ENCODE measurements at places on chromosomes 7 and 10. TPM values are rescaled to one million over a fixed set of nuclear protein-coding genes. Genes with fewer than 3 reads are reported as not detected.

DNA sequence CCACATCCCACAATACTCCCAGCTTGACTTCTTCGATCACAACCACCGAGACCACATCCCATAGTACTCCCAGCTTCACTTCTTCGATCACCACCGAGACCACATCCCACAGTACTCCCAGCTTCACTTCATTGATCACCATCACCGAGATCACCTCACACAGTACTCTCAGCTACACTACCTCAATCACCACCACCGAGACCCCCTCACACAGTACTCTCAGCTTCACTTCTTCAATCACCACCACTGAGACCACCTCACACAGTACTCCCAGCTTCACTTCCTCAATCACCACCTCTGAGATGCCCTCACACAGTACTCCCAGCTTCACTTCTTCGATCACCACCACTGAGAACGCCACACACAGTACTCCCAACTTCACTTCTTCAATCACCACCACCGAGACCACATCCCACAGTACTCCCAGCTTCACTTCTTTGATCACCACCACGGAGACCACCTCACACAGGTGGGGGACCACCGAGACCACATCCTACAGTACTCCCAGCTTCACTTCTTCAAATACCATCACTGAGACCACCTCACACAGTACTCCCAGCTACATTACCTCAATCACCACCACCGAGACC is 8.6 kb downstream of the MUC3A start:
- no peak for DNase-seq
- H3K27ac ChIP-seq = no peak overlapping the region
- H3K27me3 ChIP-seq = peaks cover 8% of the 10 kb centered on the region

DNA sequence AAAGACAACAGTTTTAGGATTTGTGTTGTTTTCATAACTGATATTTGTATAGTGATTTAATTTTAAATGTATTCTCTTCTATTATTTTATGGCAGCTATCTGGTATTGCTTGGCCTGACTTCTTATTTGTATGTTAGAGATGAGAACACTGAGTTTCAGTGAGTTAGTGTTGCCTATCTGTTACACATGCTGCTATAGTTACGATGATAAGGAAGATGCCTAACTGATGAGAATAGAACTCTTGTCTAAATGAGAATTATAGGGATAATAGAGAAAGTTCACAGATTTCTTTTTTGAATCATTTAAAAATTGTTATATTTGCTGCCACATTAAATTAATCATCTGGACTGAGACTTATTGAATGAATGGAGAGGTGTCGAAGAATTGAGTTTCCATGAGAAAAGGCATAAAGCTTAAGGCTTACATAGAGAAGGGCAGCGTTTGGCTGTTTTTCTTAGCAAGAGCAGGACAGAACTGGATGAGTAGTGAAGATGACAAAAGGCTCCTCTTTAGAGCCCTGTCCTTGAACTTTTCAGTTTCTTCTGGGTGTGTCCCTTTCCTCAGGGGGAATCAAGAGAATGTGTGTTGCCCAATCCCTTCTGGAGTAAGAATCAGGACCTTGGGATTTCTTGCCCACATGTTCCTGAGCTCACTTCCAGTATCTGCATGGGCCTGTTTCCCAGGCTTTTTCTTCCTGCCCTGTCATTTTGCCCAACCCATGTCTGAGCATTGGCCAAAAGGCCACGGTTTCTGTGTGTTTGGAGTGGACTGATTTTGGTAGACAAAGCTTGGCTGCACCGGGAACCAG is 195.6 kb upstream of the CSTF2T start:
- H3K4me3 ChIP-seq = no peak overlapping the region
- no peaks in the 10 kb centered on the region for H3K4me1 ChIP-seq
- no peaks in the 10 kb centered on the region for H3K27me3 ChIP-seq
- no peak for DNase-seq

- H3K27me3 ChIP-seq = no peaks in the 10 kb centered on the region
- no peak overlapping the region for H3K4me3 ChIP-seq
- H3K36me3 ChIP-seq = no peaks in the 10 kb centered on the region
- no peak overlapping the region for H3K27ac ChIP-seq
- no peaks in the 10 kb centered on the region for H3K4me1 ChIP-seq
These were observed 32.9 kb upstream of the CXCL12 start for GRCh38 chr10:44417761-44418160.

GRCh38 chr10:110865186-110865808 is 6.4 kb upstream of the PDCD4 start:
- H3K4me3 ChIP-seq = peak overlapping the region; percentile 47
- H3K36me3 ChIP-seq = no peaks in the 10 kb centered on the region
- H3K4me1 ChIP-seq = peaks cover 98% of the 10 kb centered on the region

DNA sequence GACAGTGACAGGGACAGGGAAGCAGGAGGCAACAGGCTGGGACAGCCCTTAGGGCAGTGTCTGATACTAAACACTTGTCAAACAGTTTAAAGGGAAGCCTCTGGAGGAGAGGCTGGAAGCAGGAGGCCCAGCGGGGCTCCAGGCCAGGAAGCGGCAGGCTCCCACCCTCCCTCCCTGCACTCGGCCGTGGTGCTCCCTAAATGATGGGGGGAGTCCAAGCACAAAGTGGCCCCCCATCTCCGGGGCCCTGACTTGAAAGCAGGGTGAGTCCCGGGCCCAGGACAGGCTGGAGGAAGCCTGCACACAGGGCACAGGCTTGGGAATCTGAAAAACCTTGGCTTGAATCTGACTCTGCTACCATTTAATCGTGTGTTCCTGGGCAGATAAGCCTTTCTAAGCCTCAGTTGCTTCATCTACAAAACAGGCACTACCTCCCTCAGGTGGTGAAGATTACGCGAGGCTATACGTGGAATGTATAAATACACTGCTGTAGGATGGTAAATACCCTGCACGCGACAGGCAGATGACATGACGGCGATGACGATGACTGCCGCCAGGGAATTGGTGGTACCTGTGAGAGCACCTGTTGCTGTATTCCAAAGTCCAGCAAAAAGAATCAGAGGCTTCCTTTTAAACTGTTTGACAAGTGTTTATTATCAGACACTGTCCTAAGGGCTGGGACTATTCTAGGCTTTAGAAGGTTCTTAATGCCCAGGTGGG is 34.1 kb downstream of the GBX1 start:
- H3K27ac ChIP-seq = no peak overlapping the region
- H3K4me1 ChIP-seq = no peaks in the 10 kb centered on the region
- DNase-seq = no peak
- H3K36me3 ChIP-seq = no peaks in the 10 kb centered on the region
- no peaks in the 10 kb centered on the region for H3K27me3 ChIP-seq

- H3K36me3 ChIP-seq = no peaks in the 10 kb centered on the region
- H3K27me3 ChIP-seq = no peaks in the 10 kb centered on the region
- no peaks in the 10 kb centered on the region for H3K4me1 ChIP-seq
- H3K27ac ChIP-seq = no peak overlapping the region
- no peak for DNase-seq
These were observed 453.8 kb downstream of the TCERG1L start for GRCh38 chr10:130857631-130858295.

DNA sequence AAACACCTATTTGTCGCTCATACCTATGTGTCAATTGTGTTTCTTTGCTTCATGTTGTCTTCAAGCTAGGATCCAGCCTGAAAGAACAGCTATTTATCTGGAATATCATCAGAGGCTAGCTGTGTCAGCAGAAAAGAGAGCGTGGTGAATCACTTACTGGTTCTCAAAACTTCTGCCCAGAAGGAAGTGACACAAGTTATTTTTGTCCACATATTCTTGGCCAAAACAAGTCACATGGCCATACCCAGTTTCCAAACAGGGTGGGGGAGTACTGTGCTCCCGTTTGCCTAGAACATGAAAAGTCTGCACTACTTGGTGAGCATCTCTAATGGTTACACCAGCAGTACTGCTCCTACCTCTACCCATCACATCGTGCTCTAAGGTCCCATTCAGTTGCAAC is 160.9 kb upstream of the CSTF2T start:
- no peak overlapping the region for H3K27ac ChIP-seq
- no peaks in the 10 kb centered on the region for H3K4me1 ChIP-seq
- H3K27me3 ChIP-seq = no peaks in the 10 kb centered on the region
- DNase-seq = no peak
- H3K36me3 ChIP-seq = no peaks in the 10 kb centered on the region

DNA sequence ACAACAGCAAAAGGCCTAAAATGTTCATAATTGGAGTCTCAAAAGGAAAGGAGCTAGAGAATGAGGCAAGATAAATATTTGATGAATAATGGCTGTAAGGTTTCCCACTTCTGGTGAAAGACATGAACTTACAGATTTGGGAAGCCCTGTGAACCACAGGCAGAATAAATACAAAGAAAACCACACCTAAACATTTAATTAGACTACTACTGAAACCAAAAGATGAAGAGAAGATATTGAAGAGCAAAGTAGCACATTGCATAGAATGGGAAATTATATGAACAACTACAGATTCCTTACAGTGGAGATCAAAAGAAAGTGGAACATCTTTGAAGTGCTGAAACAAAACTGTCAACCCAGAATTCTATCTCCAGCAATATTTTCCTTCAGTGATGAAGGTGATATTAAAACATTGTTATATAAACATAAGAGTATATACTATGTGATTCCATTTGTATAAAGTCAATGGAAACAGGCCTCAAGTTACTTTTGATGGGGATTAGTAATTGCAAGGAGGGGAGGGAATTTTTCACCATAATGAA is 191.3 kb upstream of the KAT6B start:
- no peak for DNase-seq
- H3K27me3 ChIP-seq = no peaks in the 10 kb centered on the region
- no peaks in the 10 kb centered on the region for H3K36me3 ChIP-seq
- no peaks in the 10 kb centered on the region for H3K4me1 ChIP-seq
- H3K4me3 ChIP-seq = no peak overlapping the region

- no peaks in the 10 kb centered on the region for H3K36me3 ChIP-seq
- H3K27ac ChIP-seq = no peak overlapping the region
- no peak for DNase-seq
- H3K4me3 ChIP-seq = no peak overlapping the region
- no peaks in the 10 kb centered on the region for H3K27me3 ChIP-seq
These were observed 116.6 kb upstream of the CDK1 start for GRCh38 chr10:60661637-60662036.

- no peaks in the 10 kb centered on the region for H3K36me3 ChIP-seq
- no peak for DNase-seq
- no peaks in the 10 kb centered on the region for H3K27me3 ChIP-seq
- no peak overlapping the region for H3K4me3 ChIP-seq
- H3K27ac ChIP-seq = no peak overlapping the region
These were observed 11.3 kb downstream of the KCNIP2 start for GRCh38 chr10:101832325-101832771.

DNA sequence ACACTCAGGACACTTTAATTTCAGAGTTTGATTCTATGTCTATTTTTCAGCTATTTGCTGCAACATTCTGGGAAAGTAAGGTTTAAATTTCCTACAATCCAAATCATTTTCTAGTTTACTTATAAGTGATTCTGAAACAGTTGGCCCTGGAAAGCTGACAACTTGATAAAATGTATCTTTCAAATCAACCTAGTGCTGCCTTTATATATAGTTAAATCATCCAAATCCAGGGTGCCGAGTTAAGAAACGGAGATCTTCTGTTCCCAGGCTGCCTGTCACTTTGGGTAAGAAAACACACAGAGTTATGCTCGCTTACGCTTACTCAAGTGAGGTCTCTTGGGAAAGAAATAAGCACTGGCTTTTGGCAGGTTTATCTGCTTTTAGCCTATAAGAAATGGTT is 175.0 kb downstream of the POU6F2 start:
- H3K27me3 ChIP-seq = no peaks in the 10 kb centered on the region
- DNase-seq = no peak
- no peaks in the 10 kb centered on the region for H3K36me3 ChIP-seq
- H3K4me3 ChIP-seq = no peak overlapping the region
- H3K27ac ChIP-seq = no peak overlapping the region

- H3K36me3 ChIP-seq = no peaks in the 10 kb centered on the region
- no peak overlapping the region for H3K4me3 ChIP-seq
- no peaks in the 10 kb centered on the region for H3K4me1 ChIP-seq
- H3K27ac ChIP-seq = no peak overlapping the region
- no peak for DNase-seq
- no peaks in the 10 kb centered on the region for H3K27me3 ChIP-seq
These were observed 123.8 kb downstream of the KCNMA1 start for GRCh38 chr10:77513781-77514331.

- no peak overlapping the region for H3K4me3 ChIP-seq
- H3K36me3 ChIP-seq = no peaks in the 10 kb centered on the region
- no peaks in the 10 kb centered on the region for H3K4me1 ChIP-seq
- DNase-seq = no peak
These were observed 204.5 kb downstream of the GRM3 start for GRCh38 chr7:86848226-86848625.

- H3K4me1 ChIP-seq = no peaks in the 10 kb centered on the region
- H3K27ac ChIP-seq = no peak overlapping the region
- no peaks in the 10 kb centered on the region for H3K27me3 ChIP-seq
- DNase-seq = no peak
These were observed 126.7 kb downstream of the NRCAM start for GRCh38 chr7:108329514-108329913.

DNA sequence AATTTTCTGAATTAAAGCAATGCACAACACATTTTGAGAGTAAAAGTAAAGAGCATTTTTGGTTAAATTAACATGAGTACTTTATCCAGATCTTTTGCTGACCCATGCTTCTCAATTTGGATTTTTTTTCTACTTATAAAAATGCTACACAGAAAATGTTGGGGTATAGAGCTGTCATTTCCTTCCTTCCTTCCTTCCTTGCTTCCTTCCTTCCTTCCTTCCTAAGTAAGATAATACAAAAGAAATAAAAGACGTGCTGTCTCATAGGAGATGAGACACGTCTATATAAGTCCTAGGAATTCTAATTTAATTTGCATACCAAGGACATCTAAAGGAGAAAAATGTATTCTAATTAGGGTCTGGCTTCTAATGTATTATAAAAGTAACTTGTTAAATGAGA is 31.0 kb upstream of the CAV2 start:
- no peaks in the 10 kb centered on the region for H3K27me3 ChIP-seq
- H3K27ac ChIP-seq = no peak overlapping the region
- DNase-seq = no peak
- no peaks in the 10 kb centered on the region for H3K4me1 ChIP-seq
- H3K36me3 ChIP-seq = no peaks in the 10 kb centered on the region

DNA sequence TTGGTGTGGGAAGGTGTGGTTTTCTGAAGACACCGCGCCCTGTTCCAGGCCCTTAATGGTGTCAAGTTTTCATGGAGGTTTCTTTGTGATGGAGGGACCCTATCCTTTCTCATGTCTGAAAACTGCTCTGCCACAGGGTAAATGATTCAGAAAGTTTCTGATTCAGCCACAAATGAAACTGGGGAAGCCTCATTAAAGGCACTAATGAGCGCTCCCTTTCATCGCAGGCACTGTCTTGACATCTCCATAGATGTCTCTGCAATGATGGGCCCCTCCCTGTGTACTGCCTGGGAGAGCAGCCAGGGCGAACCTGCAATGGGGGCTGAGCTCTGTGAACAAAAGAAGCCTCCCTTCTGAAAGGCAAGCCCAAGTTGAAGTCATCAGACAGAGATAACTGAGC is 355.3 kb downstream of the PRPF18 start:
- no peak overlapping the region for H3K4me3 ChIP-seq
- peaks cover 4% of the 10 kb centered on the region for H3K4me1 ChIP-seq
- H3K36me3 ChIP-seq = no peaks in the 10 kb centered on the region
- DNase-seq = no peak
- H3K27ac ChIP-seq = no peak overlapping the region

TSPAN12 gene
- not detected for total RNA-seq

HOXA9 gene
- total RNA-seq = not detected

TTYH3 gene
- total RNA-seq = 22.2 TPM

TUBAL3 gene
- total RNA-seq = not detected

HHEX gene
- total RNA-seq = not detected

ATAD1 gene
- total RNA-seq = 60.7 TPM
